ENCODE measurements at places on chromosomes 13 and 19.

DNA sequence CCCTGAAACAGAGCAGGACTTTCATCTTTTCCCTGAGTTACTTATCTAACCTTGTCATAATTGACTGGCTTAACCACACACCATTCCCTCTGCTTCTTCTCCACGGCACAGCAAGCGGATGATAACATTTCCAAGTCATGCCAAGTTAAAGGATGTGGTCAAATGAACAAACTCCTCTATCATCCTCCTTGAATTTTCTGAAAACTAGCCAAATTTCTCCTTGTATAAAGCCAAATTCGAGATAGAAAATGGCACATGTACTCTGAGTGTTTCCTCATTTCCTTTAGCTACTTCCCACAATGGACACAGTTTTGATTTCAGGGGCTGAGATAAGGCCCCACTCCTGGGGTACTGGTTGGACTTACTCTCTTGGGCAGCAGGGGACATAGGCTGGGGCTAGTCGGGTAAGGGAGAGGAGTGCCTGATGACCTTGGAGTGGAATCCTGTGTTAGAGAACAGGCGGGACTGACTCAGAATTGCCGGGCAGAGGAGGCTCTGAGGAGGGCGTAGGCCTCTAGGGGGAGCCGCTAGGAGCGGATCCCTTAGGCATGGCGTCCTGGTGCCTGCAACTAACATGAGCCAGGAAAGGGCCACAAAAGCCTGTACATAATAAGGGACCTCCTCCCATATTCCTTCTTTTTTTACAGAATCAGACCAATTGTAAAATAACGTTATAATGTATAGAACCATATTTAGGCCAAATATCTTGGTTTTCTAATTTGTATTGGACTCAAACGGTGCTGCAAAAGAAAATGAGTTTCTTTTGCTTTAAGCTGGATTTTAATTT is 20.3 kb upstream of the TMTC4 start:
- no peak for DNase-seq

DNA sequence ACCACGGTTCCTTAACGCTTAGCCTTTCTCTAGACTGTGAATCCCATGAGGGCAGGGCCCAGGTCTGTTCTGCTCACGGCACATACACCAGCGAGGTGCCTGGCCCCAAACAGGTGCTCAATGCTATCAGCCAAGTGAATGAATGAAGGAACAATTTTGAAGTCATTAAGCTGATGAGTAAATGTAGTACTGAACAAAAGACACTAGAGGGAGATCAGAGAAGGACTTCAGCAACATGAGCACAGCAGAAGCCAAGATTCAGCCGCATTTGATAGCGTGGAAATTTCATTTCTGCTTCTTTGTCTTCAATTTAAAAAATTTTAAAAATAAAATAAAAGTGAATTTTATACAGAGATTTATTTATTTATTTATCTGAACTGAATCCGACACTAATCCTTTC is 20.1 kb upstream of the MYO16 start:
- DNase-seq: no peak

DNA sequence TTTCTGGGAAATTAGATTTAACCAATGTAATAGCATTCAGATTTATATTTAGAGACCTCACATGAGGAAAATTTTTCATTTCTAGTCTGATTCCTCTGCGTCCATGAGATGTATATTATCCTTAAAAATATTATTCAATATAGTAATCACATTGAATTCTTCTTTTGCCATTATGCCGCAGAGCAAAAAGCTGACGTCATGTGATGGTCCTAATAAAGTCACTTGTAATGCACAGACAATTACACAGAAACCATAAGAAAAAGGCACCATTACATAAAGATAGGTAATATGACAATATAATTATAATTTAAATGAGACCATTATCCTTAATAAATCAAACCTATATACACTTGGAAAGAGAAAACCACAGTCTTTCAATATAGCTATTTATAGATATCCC is 1021.5 kb downstream of the PCDH9 start:
- no peak for DNase-seq

DNA sequence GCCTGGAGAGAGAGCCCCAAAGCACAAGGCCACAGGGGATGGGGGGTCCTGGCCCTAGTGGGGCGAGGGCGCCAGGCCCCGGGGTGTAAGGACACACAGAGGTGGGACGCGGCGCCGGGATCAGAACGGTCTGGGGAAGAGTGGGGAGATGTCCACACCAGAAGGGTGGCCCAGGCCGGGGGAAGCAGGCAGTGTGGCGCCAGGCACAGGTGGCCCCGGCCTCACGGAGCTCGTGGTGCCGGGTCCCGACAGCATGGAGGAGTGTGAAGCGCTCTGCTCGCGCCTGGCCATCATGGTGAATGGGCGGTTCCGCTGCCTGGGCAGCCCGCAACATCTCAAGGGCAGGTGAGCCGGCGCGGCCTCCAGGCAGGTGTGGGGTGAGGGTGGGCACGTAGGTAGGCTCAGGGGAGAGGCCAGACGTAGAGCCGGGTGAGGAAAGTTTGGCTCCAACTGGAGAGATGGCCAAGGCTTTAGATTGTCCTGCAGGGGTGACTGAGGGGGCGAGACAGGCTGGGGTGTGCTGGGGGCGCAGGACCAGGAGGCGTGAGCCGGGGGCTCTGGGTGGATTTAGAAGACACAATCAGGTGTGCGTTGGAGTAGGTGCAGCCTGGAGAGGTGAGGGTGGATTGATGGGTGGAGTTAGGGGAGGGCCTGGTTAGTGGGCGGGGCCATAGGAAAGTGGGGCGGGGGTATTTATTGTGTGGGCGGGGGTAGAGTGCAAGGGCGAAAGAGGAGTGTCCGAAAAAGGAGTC is 2.9 kb upstream of the ARHGAP45 start:
- DNase-seq: no peak

DNA sequence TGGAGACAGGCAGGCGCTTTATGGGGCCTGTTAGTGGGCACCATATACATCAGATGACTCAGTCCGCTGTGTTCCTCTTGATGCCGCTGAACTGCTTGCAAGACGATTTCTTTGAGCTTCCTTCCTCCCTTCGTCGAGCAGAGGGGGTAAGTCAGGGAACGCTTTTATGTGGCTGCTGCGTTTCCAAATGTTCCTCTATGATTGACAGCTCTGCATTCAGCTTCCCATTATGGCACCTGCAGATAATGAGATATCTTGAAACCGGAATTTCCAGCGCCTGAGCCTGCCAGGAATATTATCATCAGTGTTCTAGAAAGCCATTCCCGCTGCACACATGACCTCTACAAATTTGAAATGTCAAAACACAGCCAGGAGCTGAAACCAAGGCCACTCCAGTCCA is 257.0 kb downstream of the TSHZ3 start:
- DNase-seq: no peak

All from stimulated activated CD4-positive, alpha-beta T cell treated with anti-CD3 and anti-CD28 coated beads, TNF-alpha, amount 100 ng/mL, for 4 hours (primary cell).